Activated T-helper 9 cell treated with anti-CD3 and anti-CD28 coated beads, Interleukin-2, amount 50 U/mL, for 16 hours (primary cell): ENCODE measurements at places on chromosomes 4 and X.

DNA sequence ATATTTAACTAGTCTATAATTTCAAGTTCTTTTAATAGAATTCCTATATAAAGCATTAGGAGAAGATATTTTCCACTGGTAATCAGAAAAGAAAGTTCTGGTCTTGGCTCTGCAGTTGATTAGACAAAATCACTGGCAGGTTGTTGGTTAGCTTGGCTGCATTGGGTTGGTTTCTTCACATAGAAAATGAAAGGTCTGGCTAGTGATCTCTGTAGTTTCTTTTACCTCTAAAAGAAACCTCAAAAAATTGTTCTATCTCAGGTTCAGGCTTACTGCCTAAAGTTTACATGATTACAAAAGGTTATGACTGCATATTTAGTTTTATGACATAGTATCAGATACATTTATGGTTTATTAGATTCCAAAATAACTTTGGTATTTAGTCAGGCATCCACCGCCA, 95.8 kb upstream of the NAP1L5 start:
- DNase-seq: no peak

DNA sequence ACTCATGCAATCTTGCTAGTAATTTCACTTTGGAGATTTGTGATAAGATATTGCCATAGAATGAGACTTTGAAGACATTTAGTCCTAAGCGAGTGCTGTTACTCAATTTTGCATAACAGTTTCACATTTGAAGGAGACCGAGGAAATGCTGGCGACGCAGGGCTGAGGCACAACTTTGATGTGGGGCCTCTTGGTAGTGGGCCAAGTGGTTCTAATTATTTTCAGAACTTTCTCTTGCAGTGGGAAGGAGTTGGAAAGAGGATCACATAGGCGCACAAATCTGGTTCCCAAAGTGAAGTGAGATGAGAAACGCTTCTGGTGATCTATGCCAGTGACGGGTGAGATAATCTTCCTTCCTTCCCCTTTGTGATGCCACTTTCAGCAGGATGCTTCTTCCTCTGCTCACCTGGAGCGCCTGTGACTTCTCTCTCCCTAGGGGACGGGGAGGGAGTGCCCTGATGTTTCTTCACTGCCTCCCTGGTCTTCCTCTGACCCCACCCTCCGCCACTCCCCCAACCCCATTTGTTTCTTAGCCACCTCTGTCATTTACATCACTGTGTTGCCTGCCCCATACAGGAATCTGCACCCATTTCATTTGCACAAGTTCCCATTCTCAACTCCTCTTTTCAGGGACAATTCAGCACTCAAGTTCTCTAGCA, 138.9 kb upstream of the MID1 start:
- no peak for DNase-seq

DNA sequence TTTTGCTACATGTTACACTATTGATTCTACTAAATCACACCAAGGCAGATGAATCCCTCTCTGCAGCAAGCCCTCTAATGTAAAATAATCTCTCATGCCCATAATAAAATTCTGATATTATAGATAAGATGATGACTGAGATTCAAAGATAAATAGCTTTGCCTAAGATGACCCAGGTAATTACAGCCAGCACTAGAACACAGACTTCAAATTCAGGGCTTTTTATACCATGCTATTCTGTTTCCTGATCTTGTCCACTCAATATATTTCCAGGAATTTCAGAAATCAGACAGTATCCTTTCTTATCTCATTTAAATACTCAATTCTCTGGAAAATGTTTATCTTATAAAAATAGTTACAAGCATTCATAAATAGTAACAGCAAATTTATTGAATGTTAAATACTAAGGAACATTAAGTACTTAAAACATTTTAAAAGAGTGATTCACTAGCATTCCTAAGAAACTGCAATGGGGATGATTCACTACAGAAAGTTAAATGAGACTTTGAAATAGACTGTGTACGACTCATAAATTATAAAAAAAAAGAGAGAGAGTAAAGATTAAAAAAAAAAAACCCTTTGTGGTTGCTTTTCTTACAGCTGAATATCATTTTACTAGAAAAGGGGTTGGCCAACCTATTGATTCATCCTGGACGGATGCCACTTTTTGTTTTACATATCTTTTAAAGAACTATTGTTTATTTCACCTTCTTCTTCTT, 45.8 kb upstream of the IL21 start:
- no peak for DNase-seq

DNA sequence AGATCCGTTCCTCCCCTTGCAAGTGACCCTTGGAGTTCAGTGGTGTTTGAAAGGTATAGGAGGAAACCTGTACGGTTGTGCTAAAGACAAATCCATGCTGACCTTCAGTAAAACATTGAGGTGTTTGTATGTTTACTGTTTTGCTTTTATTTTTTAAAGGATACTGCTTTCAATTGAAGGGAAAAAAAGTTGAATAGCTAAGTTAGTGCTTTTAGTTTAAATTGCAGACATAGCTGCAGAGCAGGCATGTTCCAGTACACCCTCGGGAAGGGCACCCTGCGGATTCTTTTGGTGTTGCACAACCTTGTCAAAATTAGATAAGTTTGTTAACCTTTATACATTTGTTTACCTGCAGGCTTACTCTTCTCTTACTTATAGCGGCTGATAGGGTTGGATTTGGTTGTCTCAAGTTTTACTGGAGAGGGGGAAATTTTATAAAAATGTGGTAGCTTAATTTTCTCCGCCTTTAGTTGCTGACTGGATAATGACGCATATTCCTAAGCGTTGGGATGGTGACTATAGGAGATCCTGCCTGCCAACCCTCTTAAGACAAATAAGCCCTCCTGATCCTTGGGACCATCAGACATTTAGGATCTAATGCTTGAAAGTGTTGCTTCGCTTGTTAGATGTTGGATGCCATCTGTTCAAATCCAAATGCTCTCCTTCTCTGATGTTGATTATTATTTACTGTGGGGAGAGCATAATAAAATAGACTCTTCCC, 2.0 kb downstream of the RAPGEF2 start:
- DNase-seq: no peak

DNA sequence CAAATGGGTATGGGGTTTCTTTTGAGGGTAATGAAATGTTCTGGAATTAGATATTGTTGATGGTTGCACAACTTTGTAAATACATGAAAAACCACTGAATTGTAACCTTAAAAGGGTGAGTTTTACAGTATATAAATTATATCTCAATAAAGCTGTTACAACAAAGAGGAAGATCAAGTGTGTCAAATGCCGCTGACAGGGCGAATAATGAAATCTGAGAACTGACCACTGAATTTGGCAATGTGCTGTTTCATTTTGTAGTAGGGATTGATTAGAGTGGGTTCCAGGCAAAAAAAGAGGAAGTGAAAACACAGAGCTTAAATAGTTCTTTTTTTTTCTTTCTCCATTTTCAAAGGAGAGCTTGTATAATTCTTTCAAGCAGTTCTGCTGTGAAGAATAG, 161.1 kb upstream of the NAP1L5 start:
- DNase-seq: no peak

DNA sequence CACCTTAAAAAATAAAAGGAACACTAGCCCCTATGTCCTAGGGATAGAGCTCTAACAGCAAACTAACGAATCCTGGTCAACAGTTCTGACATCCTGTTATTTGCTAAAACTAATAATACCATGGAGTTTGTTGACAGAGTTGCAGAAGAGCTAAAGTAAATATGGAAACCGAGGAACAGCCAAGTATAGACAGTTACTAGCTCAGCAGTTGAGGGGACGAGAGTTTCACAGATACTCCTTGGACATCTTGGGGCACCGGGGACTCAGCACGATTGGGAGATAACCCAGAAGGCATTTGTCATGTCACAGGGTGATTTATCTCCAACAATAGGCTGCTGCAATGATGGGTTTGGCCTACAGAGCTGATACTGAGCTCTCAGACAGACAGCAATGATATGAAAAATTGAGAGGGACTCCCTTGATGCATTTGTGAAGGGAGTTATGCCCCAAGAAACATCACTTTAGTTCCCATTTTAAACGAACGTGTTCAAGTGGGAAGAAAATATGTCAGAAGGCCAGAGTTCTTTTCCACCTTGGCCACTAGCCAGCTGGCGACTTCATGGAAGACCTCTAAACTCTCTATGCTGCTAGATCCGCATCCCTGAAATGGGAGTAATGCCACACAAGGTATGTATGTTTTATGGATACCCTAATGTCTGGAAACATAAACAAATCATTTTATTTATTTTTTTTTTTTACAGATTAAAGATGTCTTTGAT, 48.6 kb downstream of the TSC22D3 start:
- DNase-seq: no peak

DNA sequence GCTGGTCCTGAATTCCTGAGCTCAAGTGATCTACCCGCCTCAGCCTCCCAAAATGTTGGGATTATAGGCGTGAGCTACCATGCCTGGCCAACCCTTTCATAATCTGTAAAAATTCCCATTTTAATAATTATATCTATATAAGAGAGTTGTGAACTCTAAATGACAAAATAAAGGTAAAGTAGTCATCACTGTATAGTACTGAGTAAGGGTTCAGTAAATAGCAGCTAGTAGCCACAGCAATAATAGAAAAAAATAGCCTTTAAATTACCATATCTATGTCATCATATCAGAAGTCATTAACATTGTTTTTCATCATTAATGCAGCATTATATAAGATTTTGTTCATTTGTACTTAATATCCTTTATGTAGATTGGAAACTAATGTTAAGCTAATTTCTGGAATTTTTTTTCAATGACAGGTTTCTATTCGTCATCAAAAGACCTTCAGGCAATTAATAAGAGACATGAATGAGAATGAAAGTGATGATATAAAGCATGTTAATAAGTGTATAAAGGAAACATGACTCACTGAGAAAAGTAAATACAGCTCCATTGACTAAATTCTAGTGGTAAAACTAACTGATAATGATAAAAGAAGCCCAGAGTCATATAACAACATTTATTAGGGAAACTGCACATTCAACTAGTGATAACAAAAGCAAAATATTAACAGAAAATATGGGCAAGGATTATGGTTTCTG, 85.9 kb upstream of the UGT8 start:
- no peak for DNase-seq

DNA sequence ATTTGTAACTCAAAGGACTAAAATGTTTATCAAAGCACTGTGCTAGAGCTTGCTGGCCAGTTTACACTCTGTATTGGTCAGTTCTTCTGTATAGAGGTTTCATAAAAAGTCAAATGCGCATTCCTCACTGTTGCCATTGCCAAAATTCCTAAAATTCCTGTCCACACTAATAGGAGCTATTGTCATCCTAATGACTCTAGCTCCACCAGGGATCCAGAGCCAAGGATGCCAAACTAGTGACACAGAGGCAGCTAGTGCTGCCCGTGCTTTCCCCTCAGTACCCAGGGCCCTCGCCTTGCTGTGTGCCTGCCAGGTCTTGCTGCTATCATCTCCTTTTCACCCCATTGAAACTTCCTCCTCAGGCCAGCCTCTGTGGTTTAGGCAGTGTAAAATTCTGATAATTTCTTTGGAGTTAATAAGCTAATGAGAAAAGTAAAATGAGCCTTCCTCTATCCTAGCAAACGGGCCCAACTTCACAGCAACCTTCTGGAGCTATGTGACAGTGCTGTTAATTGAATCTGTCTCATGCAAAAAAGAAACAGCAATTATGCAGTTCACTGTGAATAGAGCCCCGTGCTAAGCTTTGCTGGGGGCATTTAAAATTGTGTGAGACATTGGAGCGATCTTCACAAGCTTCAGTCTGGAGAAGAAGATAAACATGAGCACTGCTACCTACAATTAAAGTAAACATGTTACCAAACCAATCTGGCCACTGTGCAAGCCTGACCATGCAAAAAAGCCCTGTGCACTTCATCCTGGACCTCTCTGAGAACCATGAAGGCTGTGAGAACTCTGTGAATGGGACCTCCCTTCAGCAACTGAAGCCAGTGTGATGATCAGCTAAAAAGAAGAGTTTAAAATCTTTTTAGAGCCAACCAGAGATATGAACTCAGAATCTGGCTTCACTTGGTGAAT, 43.1 kb upstream of the FGF2 start:
- no peak for DNase-seq

- no peak for DNase-seq
These were observed 461.8 kb downstream of the CENPC start for GRCh38 chr4:67083496-67083895.

DNA sequence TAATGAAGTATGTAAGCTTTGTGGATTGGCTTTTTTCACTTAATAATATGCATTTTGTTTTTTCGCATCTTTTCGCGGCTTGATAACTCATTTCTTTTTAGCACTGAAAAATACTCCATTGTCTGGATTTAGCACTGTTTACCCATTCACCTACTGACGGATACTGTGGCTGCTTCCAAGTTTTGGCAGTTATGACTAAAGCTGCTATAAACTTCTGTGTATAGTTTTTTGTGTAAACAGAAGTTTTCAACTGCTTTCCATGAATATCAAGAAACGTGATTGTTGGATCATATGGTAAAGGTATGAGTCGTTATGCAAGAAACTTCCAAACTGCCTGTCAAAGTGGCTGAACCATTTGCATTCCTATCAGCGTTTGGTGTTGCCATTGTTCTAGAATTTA, 87.6 kb downstream of the BMP3 start:
- no peak for DNase-seq

DNA sequence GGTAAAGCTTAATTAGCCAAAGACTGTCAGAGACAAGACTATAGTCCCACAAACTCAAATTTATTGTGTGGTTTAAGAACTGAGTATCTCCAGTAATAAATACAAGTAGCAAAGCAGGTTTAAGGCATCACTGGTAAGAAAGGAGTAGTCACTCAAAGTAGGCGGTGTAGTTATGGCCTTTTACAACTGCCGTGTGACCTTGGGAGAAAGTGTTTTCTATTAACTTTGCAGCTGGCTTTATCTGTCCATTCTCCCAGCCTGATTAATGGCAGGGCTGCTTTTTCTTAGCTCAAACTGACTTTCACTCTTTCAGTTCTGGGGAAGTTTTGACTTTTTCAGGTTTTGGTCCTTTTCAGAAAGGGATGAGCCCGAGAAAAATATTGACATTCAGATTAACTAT, 7.4 kb upstream of the PAK3 start:
- DNase-seq: no peak

DNA sequence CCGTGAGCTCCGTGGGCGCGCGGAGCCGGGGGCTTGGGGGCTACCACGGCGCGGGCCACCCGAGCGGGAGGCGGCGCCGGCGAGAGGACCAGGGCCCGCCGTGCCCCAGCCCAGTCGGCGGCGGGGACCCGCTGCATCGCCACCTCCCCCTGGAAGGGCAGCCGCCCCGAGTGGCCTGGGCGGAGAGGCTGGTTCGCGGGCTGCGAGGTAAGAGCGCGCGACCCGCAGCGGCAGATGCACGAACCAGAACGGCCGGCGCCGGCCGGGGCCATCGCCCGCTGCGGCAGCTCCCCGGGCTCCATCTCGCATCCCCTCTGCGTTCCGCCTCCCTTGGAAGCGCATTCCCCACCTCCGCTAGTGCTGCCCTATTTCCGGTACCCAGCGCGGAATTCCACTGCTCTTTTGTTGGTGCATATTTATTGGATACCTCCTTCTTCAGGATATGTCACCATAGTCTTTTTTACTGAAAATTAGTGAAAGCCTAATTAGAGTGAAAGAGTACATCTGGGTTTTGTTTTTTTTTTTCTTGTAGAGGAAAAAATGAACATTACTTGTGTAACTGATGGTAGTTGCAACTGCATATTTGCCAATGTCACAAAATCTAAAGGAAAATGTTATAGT, 797 bp downstream of the PKD2 start:
- DNase-seq: peak; percentile 12

GRCh38 chr4:113302051-113302450, 252.6 kb downstream of the ANK2 start:
- DNase-seq: no peak
